ENCODE measurements at places on chromosomes 4 and X. TPM values are rescaled to one million over a fixed set of nuclear protein-coding genes. Genes with fewer than 3 reads are reported as not detected.

Gene SOD3
- total RNA-seq, result 14.2 TPM

Gene STATH
- not detected for total RNA-seq

Gene PDGFC
- total RNA-seq, result 145 TPM

Gene ZAR1
- total RNA-seq, result not detected

Gene TMEM144
- 7.3 TPM for total RNA-seq

Gene CRMP1
- total RNA-seq, result under 0.01 TPM

Gene MAGEA3
- not detected for total RNA-seq

Gene DNAAF6
- not detected for total RNA-seq

Gene NUP62CL
- total RNA-seq, result under 0.01 TPM

Gene REELD1
- not detected for total RNA-seq

Gene DIPK2B
- not detected for total RNA-seq

Gene SULT1E1
- under 0.01 TPM for total RNA-seq
